ENCODE measurements at places on chromosomes 16 and 17.

DNA sequence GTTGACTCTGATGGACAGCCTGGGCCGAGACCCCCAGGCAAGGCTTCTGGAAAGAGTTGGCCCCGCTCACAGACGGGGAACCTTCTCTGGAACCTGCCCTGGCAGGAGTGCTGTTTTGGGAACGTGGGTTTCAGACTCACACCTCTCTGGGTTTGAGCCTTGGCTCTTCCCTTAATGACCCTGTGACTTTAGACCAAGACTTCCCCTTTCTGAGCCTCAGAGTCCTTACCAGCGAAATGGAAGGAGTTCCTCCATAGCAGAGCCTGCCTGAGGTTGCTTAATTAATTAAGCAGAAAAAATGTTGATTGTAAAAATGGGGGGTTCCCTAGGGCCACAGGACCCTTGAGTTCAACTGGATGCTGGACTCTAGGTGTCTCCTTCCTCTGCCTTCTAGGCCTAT is 408.2 kb downstream of the SEC14L1 start:
- no peak for DNase-seq

DNA sequence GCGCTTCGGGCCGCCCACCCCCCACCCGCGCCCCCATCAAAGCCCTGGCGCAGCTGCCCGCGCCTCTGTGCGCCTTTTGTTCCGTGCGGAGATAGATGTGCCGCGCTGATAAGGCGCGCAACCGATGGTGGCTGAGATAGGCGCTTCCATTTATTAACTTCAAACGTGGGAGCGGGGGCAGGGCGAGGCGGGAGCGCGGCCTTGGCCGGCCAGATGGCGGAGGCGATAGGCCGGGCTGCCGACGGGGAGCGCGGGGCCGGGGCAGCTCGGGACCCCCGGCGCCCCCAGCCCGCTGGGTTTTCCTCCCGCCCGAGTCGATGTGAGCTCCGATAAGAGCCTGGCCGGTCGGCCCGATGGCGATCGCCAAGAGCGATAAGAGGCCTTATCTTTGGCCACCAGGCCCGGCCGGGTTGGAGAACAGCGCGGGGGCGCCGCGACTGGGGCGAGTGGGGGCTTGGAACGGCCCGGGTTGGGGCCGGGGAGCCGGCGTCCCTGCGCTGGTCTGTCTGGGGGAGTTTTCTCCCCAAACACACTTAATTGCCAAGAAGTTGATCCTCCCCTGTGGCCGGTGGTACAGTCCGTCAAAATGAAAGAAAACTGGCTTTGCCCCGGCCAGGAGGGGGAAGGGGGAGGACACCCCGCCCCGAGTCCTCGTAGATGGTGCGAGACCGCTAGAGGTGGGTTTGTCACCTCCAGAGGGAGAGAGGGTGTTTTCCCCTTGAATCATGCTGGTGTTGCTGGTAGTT is 2.7 kb downstream of the ZFPM1 start:
- DNase-seq, result peak; percentile 88

GRCh38 chr16:50664270-50664669 is 16.8 kb downstream of the SNX20 start:
- no peak for DNase-seq

DNA sequence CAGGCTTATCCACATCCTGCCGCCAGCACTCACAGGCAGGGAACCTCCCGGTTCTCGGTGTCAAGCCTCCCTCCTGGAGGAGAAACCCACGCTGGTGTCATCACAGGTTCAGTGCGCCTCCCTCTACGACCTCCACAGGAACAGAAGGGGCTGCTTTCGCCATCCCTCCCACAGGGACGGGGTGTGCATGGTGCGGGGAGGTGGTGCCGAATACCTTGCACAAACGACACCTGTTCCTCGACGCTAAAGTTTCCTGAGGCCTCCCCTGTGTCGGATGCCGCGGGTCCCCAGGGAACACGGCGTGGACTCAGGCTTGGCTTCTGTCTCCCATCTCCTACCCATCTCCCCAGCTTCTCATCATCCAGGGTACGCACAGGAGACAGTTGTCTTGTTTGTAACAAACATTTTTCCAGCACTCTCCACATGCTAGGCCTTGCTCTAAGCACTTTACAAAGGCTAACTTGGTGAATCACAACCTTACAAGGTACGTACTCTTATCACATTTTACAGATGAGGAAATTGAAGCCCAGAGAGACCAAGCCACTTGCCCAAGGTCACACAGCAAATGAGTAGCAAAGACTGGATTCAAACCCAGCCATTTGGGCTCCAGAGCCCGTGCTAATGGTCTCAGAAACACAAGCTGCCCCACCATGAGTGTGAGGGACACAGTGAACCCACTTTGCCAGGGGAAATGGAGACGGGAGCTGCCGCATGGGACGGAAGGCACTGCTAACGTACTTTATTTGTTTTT is 271.6 kb downstream of the C16orf95 start:
- no peak for DNase-seq

DNA sequence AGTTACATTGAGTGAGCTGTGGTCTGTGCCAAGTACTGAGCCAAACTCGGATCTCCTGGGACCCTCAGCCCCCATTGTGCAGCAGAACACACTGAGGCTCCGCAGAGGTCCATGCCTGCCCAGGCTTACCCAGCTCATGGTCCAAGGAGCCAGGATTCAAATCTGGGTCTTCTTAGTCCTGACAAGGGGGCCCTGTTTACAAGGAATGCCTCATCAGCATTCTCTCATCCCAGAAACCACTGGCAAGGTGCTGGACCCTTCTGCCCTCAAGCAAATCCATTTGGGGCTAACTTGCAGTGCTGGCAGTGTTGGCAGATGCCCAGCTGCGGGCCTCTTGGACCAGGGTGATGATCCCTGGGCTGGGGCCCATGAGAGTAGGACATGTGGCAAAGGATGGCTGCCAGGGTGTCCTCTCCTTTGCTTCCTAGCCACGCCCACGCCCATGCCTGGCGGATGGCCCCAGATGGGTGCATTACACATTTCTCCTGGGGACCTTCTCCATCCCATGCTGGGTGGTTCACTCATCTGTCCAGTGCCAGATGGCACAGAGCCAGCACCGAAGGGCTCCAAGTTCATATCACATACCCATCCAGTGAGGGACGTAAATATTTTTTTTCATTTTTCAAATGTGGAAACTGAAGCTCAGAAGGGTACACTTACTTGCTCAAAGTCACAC is 117.7 kb downstream of the CMIP start:
- DNase-seq, result no peak

Data from stimulated activated CD8-positive, alpha-beta memory T cell treated with anti-CD3 and anti-CD28 coated beads, Interleukin-4, amount 100 ng/mL, for 48 hours (primary cell).